ENCODE measurements at places on chromosomes 4 and X.
A peak's percentile ranks its signal among the peaks of the same experiment; 100 is the strongest.

- DNase-seq: no peak
Measured at GRCh38 chr4:40905414-40905813, 155.7 kb downstream of the NSUN7 start.

GRCh38 chr4:88010966-88011365 lies 3.5 kb downstream of the PKD2 start:
- DNase-seq: no peak

DNA sequence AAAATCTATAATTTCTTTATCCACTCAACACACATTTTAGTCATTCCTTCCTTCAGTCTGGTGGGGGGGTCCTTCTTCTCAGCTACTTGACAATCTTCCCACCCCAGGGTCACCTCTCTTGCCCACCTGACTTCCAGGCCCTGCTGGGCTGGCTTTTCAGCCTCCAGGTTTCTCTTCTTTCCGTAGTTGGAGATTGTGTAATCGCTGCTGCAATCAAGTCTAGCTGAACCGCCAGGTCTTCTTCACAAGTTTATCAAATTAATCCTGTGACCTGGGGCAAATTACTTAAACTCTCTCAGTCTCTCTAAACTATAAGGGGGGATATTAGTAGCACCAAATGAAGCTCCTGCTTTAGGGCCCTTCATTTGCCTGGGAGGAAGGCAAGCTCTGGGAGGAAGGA lies 102.9 kb upstream of the TNIP3 start:
- DNase-seq: no peak

DNA sequence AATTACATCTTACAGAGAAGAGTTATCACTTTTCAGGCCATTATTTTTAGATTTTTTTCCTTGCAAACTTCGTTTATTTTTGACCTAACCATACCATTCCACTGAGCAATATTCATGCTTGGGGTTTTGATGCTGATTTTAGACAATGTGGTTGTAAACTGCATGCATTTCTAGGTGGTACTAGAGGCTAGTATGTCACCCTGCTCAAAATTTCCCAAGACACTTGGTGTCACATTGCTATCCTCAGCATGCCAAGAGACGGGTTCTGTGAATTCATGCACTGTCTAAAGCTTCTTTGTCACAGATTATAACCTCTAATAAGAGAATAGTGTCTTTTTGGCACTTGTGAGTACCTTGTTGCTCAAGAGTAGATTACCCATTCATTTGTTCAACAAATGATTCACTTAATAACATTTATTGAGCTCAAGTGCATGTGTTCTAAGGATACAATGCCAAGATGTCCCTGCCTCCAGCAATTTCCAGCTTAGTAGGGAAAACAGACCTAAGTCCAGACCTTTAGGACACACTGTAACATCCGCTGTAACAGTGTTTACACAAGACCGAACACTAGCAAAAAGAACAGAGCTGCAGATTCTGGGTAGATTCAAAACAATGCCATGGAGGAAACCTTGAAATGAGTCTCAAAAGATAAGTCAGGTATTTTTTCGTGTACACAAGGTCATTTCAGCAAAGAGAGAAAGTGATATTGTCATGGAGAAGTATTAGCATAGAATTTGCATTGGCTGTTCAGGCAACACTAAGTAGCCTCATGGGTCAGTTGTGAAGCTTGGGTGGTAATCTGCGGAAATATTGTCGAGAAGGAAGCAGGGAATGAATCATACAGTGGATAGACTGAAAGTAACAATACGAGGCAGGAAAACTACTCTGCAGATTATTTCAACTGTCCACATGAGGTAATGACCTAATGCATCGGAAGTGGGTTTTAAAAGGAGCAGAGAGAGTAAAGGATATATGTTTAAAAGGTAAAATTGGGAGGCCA lies 515.1 kb upstream of the ZFP42 start:
- DNase-seq: no peak

DNA sequence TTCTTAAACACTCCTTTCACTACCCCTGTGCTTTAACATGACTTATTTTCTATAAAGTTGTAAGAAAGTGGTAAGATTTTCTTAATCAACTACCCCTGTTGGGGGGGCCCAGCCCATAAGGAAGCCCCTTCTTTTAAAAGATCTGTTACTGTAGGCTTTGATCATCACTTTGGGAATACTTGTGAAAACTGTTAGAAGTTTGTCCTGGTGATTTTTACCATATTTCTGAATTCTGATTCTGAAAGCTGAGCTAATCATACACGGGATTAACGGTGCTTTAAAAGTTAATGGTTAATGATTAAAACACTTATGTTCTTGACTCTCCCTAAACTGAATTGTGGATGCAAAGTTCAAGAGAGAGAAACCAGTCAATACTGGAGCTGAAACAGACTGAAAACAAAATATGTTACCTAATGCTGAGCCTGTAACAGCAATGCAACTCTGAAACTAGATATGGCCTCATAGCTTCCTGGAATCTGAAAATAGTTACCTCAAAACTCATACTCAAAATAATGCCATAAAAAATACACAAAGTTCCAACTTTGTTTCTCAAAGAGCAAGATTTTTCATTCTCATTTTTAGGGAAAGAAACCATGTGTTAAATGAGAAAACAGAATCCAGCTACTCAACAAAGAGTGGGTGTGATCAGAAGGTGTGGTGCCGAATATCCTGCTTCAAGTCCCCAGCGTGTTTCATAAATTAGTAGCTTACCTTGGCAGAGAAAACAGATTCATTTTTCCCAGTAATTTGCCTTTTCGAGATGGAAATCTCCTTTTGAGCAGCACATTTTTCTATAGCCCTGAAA lies 31.6 kb downstream of the ADH7 start:
- DNase-seq: no peak

GRCh38 chr4:56460085-56460484 lies 7.3 kb upstream of the SRP72 start:
- DNase-seq: no peak

- DNase-seq: peak; percentile 1
Measured at GRCh38 chr4:126582737-126583136, 1050.0 kb upstream of the INTU start.

DNA sequence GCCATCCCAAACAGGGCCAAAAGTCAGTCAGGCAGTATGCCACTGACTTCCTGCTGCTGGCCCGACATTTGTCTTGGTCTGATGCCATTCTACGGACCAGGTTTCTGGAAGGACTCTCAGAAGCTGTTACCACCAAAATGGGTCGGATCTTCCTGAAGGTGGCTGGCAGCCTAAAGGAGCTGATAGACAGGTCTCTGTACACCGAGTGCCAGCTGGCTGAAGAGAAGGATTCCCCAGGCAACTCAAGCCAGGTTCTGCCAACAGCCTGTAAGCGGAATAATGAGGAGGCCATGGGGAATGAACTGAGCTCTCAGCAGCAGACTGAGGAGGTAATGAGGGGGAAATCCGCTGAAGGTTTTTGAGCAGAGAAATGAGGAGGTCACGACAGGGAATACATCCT lies 95.7 kb downstream of the RTL9 start:
- DNase-seq: no peak

DNA sequence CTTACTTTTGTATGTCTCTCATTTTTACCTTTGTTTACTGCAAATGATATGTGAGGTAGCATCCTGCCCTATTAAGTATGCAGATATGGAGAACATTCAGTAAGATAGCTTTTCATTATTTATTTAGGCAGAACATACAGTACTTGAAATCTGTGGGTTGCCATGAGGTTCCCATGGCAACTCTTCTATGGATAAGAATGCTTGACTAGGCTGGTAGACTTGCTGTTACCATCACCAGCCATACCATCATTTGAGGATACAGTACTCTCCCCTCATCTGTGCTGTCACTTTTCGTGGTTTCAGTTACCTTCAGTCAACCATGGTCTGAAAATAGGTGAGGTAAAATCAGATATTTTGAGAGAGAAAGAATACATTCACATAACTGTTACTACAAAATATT lies 56.7 kb downstream of the NAF1 start:
- no peak for DNase-seq

GRCh38 chrX:114903618-114904017 lies 113.8 kb downstream of the IL13RA2 start:
- no peak for DNase-seq

DNA sequence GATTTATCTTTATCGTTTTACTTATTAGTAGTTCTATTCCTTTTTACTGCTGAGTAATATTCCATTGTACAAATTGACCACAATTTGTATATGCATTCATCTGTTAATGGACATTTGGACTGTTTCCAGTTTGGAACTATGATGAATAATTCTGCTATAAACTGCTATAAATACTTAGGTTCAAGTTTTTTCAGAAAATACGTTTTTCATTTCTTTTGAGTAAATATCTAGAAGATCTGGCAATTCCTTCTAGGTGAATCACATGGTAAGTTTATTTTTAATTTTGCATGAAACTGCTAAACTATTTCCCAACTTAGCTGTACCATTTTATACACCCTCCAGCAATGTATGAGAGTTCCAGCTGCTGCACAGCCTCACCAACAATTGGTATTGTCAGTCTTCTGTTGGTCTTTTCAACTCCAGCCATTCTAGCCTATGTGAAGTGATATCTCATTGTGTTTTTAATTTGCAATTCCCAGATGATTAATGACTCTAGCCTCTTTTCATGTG lies 22.2 kb downstream of the LIN54 start:
- DNase-seq: no peak

GRCh38 chrX:154136627-154137161 lies 7.3 kb upstream of the OPN1LW start:
- peak; percentile 54 for DNase-seq

DNA sequence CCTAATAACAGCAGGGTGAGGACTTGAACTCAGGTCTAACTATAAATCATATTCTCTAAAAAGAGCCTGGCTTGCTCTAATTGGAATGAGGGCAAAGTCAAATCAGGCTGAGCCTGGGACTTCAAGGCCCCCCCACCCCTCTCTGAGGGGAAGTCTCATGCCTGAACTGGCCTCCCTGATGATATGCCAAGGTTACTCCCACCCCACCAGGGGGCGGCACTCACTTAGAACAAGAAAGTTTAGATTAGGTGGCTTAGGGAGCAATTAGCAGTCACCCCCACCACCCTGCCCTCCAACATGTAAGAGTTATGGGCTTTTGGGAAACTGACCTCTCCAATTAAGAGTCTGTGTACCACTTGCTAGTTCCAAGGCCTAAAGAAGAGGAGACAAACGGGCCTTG lies 2.7 kb downstream of the FOXO4 start:
- DNase-seq: peak; percentile 64

GRCh38 chr4:39470402-39470801 lies 11.5 kb downstream of the LIAS start:
- DNase-seq: no peak

DNA sequence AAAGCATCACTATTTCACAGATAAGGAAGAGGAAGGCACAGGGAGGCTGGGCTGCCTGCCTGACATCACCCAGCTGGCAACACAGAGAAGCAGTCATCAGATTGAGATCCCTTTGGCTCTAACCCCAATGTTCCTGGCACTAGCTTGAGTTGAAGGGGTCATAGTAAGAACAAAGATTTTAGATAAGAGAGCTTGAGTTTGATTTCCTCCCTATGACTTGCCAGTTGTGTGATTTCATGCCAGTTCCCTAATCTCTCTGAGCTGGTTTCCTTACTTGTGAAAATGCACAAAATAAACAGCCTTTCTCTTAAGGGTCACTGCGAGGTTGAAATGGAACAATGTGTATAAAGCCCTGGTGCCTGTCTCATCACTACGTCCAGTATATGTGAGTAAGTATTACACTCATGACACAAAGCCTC lies 475.4 kb upstream of the HS3ST1 start:
- DNase-seq: peak; percentile 91

- no peak for DNase-seq
Measured at GRCh38 chr4:129428454-129428853, 332.5 kb downstream of the C4orf33 start.

- DNase-seq: no peak
Measured at GRCh38 chr4:175290401-175290800, 372.2 kb downstream of the ADAM29 start.

DNA sequence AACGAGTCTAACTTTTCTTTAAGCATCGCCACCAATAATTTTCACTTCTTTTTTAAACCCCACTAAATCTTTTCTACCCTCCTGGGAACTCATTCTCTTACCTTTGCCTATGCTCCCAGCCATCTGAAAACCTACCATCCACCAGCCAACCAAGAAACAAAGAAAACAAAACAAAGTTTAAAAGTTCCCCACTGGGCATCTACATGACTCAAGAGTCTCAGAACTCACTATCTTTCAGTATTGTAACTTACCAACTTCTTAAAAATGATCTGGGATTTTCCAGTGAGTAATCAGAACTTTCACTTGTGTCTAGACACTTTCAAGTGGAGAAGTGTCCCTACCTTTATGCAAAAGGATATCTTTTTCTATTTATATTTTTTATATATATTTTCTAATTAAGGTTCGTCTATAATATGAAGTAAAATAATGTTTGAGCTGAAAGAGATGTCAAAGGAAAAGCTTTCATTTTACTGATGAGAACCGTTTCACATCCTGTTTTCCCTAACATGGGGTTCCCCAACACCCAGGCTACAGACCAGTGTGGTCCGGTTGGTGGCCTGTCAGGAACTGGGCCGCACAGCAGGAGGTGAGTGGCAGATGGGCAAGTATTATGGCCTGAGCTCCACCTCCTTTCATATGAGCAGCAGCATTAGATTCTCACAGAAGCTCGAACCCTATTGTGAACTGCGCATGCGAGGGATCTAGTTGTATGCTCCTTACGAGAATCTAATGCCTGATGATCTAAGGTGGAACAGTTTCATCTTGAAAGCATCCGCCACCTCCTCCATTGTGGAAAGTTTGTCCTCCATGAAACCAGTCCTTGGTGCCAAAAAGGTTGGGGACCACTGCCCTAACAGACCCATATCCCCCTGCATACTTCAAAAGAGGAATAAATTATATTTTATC lies 9.8 kb upstream of the TIGD2 start:
- DNase-seq: no peak

DNA sequence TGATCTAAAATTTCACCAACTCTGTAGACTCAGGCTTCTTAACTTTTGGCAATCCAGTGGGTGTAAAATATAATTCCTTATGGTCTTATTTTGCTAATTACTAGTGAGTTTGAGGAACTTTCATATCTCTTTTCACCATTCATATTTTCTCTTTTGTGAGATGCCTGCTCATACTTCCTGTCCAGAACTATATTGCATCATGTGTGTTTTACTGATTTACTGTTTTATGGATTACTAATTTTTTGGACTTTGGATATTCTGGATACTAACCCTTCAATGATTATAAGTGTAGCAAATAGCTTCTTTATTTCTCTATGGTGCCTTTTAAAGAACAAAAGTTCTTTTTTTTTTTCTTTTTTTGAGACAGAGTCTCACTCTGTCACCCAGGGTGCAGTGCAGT lies 20.6 kb downstream of the GSX2 start:
- no peak for DNase-seq

- no peak for DNase-seq
Measured at GRCh38 chr4:26484032-26484515, 6.2 kb downstream of the CCKAR start.
